ENCODE measurements at places on chromosomes 12 and 14.

- DNase-seq, result no peak
Measured at GRCh38 chr12:3171195-3171591, 94.0 kb downstream of the TSPAN9 start.

DNA sequence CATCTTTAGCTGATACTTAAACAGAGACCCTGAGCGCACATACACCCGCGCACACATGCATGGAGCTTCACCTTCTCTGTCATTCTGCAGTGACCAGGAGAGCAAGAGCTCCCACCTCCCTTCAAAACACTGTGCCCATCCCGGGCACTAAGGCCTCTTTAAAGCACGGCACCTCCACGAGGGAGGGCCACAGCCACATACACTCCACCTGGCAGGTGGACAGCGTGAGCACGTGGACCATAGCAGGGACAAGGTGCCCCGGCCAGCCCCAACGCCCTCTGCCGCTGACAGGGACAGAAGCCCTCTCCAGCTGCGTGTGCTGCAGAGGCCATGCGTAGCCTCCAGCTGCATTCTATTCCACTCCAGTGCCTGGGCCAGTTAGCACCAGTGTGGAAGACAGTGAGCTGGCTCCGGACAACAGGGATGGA is 5.4 kb downstream of the GAPDH start:
- no peak for DNase-seq

- no peak for DNase-seq
Measured at GRCh38 chr14:33726685-33727084, 224.2 kb downstream of the EGLN3 start.

- no peak for DNase-seq
Measured at GRCh38 chr12:5965950-5966383, 20.9 kb upstream of the ANO2 start.

GRCh38 chr12:67969134-67969802 is 20.0 kb upstream of the IFNG-AS1 start:
- no peak for DNase-seq
